ENCODE measurements at places on chromosomes 4 and X.

GRCh38 chrX:123358457-123358856 is 174.4 kb downstream of the GRIA3 start:
- DNase-seq = no peak

GRCh38 chr4:13950491-13950890 is 323.0 kb upstream of the BOD1L1 start:
- no peak for DNase-seq

DNA sequence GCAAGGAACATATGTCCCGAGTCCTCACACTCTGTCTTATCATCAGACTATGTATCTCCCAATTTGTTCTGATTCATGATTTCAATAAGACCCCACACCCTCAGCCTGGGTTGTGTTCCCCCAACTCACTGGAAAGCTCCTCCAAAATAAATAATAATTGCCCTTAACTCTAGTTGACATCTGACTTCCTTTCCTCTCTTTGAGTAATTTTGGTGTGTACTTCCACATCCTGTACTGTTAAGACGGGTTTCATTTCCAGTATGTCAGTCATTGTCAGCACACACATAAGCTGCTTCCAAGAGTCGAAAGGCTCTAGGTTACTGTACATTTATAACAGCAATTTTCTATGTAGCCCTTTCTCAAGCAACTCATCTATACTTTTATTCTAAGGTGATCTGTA is 52.2 kb upstream of the C1QTNF7 start:
- DNase-seq = no peak

GRCh38 chr4:72314869-72315268 is 254.2 kb downstream of the ADAMTS3 start:
- DNase-seq = peak; percentile 4

- no peak for DNase-seq
These were observed 199.8 kb upstream of the CNKSR2 start for GRCh38 chrX:21174439-21174838.

DNA sequence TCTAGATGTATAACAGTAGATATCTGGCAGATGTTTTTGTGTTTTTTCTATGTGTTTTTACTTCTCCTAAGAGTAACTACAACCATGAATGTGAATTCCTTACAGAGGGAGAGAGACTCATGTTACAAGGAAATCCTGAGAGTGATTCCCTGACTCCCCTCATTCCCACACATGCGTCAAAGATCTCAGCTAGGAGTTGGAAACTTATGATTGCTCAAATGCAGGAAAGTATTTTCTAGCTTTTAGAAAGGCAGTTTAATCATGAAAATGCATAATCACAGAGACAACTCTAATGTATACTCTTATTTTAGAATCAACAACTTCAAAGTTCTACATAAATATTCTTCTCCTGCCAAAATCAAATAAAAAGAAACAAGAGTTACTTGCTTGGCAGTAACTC is 121.8 kb downstream of the PDE5A start:
- DNase-seq = no peak

GRCh38 chrX:139691493-139691842 is 16.5 kb downstream of the MCF2 start:
- DNase-seq = no peak

DNA sequence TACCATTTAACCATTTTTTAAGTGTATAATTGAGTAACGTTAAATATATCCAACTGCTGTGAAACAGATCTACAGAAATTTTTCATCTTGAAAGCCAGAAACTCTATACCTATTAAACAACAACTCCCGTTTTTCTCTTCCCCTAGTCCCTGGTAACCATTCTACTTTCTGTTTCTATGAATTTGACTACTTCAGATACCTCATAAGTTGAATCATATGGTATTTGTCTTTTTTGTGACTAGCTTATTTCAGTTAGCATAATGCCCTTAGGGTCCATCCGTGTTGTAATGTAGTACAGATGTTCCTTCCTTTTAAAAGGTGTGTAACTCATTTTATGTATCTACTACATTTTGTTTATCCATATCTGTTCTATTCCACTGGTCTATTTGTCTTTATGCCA is 48.7 kb downstream of the STAG2 start:
- no peak for DNase-seq

DNA sequence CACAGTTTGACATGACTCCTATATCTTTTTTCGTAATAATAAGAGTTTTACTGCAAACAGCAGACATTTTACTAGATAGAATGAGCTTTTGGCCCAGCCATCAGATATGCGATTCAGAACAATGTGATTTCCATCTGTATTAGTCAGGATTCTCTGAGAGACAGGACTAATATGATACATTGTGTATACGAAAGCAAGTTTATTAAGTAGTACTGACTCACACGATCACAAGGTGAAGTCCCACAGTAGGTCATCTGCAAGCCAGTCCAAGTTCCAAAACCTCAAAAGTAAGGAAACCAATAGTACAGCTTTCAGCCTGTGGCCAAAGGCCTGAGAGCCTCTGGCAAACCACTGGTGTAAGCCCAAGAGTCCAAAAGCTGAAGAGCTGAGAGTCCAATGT is 24.1 kb downstream of the CXCL8 start:
- no peak for DNase-seq

DNA sequence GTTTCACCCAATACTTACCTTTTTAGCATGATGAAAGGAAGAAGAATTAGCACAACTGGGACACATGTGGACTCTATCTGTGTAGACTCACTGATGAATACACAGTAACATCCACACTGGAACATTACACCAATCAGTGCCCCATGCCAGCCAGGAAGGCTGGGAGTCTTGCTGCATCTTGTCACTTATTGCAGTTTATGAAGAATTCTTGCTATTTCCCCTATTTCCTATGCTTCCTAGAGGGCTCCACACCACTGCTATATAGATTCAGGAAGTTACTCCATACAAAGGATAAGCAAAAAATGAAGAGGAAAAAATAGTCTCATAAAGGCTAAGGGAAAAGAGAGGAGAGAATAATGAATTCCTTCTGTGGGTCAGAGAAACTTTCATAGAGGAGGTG is 201.0 kb downstream of the CAMK2D start:
- DNase-seq = no peak

GRCh38 chr4:154911608-154912098 is 130.6 kb downstream of the RBM46 start:
- no peak for DNase-seq

- no peak for DNase-seq
These were observed 95.8 kb upstream of the ELOVL6 start for GRCh38 chr4:110294165-110294564.

GRCh38 chrX:112612558-112612957 is 67.2 kb downstream of the LHFPL1 start:
- DNase-seq = no peak

DNA sequence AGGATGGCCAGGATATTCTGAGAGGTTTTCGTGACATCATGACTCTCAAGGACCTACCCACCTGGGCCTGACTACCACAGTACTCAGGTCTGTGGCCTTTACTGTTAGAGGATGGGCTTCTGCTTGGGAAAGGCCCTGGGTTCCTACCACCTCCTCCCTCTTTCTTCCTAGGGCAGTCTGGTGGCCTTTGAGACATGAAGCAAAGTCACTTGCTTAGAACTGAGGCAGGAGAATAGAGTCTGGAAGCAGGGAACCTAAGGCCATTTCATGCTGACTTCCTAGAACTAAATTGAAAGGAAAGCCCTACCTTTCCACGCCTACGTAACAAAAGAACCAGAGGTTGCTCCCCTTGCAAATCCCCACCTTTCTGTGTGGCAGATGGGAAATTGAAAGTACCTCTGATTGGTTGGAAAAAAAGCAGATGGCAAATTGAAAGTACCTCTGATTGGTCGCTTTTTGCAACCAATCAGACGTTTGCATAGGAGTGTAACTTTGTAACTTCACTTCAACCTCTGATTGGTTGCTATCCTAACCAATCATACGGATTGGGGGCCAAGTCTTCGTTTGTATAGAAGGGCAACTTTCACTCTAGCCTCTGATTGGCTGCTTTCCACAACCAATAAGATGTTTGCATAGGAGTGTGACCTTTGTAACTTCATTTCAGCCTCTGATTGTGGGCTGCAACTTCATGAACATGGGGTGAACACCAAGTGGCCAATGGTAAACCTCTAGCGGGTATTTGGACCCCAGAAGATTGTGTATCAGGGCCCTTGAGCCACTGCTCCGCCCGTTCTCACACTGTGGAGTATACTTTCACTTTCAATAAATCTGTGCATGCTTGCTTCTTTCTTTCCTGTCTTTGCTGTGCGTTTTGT is 9.9 kb upstream of the AKAP14 start:
- DNase-seq = no peak

- no peak for DNase-seq
These were observed 117.9 kb downstream of the CEP44 start for GRCh38 chr4:174401471-174402130.

DNA sequence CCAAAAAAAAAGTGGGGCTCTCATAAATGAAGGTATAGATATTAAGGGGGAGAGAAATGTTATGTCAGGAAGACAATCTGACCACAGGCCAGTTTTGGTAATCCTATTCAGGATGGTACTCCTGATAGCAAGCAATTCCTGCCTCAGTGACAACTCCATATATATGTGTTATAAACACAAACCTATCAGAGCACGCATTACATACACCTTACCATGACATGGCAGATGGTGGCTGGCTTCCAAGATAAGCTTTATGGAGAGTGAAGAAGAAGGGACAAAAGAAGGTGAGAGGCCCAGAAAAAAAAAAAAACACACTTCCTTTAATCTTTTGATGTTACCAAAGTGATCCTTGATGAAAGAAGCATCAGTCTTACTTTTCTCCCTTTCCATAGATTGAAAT is 29.5 kb upstream of the KDR start:
- DNase-seq = no peak

- no peak for DNase-seq
These were observed 234.3 kb downstream of the LAS1L start for GRCh38 chrX:65300104-65300809.

GRCh38 chr4:4456351-4456750 is 69.4 kb downstream of the NSG1 start:
- DNase-seq = no peak

DNA sequence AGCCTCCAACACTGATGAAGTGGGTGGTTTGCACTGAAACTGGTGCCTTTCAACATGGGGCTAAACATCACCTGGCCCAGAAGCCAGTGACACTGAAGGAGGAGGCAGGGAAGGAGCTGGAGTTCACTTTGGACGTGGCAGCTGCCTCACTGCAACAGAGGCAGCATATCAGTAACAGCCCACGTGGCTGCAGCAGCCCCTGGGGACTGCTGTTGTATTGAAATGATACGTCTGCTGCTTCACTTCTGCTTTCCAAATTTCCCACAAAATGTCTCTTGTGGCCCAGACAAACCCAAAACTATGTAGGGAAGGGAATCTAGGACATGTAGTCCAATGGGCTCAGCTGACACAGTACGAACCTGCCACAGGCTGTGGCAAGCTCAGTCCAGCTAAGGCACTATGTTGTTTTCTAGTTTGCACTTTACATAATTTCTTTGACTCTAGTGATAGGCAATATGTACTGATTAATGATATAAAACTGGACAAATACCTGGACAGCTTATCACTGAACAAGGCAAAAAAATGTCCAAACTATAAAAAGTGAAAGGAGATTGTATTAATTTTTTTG is 84.7 kb upstream of the RAPGEF2 start:
- no peak for DNase-seq

GRCh38 chr4:150789864-150790263 is 207.9 kb downstream of the MAB21L2 start:
- no peak for DNase-seq

- no peak for DNase-seq
These were observed 29.7 kb downstream of the NEK1 start for GRCh38 chr4:169582706-169583105.

DNA sequence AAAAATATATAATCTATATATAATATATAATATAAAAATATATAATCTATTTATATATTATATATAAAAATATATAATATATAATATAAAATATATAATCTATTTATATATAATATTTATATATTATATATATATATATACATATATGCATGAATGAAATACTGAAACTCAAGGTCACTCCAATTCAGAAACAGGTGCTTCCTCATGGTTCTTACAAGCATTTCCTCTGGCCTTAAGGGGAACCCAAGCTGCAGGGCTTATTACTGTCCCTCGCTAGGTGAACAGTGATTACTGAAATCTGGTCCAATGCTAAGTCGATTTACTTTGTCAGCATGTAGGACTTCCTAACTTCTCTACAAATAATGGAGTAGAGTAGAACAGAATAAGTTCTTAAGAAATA is 174.3 kb downstream of the GPM6A start:
- DNase-seq = no peak

GRCh38 chr4:183989931-183990330 is 84.8 kb downstream of the STOX2 start:
- no peak for DNase-seq
